Heart right ventricle (tissue), 16 donors: ENCODE measurements at places on chromosomes 2 and 18. TPM values are rescaled to one million over a fixed set of nuclear protein-coding genes. Genes with fewer than 3 reads are reported as not detected.
A peak's percentile ranks its signal among the peaks of the same experiment; 100 is the strongest.

DNA sequence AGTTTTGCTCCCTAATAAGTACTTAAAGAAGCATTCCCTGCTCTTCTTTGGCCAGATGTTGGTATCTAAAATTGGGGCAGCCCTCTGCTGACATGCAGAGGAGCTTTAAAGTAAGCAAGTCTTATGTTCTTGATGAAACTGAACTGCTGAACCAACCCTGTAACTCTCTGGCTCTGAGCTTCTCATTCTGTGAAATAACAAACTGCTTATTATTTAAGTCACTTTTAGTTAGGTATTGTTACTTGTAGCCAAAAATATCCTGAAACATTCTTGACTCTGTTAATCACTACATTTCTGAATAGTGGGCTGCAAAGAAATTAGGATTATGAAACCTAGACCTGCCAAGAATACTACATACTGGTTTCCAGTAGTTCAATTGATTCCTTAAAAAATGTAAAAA is 15.5 kb downstream of the PPP3R1 start:
- no peak for DNase-seq

- DNase-seq: no peak
Observed at GRCh38 chr2:8477552-8478470, 204.0 kb upstream of the ID2 start.

DNA sequence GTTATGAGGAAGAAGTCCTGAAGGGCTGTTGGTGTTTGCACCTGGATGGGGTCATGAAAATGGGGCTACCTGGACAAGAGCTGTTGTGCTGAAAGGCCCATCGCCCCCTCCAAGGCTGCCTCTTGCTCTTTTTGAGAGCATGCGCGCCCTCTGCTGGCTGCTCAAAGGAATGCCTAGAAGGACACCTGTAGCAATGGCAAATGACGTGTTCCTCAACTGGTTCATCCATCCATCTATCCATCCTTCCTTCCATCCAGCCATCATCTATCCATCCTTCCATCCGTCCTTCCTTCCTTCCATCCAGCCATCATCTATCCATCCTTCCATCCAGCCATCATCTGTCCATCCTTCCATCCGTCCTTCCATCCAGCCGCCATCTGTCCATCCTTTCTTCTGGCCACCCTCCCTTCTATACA is 17.2 kb upstream of the RPL31 start:
- DNase-seq: peak; percentile 79

DNA sequence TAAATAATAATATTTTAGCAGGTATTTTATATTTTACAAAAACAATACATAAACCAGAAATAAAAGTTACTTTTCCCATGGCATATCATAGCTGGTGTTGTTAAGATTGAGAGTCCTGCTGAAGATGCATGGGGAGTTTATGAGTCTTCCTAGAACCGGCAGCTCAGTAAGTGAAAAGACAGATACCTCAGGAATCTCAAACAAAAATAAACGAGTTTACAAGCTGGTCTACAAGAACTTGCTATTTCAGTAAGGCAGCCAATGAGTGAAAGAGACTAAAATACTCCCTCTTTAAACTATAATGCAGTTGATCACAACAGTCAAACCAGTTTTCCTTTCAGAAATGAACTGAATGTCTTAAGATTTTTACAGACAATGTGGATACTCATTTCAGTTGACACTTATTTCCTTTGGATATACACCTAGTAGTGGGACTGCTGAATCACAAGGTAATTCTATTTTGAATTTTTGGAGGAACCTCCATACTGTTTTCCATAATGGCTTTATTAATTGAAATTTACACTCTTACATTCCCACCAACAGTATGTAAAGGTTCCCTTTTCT is 8.9 kb downstream of the GAREM1 start:
- DNase-seq: no peak

DNA sequence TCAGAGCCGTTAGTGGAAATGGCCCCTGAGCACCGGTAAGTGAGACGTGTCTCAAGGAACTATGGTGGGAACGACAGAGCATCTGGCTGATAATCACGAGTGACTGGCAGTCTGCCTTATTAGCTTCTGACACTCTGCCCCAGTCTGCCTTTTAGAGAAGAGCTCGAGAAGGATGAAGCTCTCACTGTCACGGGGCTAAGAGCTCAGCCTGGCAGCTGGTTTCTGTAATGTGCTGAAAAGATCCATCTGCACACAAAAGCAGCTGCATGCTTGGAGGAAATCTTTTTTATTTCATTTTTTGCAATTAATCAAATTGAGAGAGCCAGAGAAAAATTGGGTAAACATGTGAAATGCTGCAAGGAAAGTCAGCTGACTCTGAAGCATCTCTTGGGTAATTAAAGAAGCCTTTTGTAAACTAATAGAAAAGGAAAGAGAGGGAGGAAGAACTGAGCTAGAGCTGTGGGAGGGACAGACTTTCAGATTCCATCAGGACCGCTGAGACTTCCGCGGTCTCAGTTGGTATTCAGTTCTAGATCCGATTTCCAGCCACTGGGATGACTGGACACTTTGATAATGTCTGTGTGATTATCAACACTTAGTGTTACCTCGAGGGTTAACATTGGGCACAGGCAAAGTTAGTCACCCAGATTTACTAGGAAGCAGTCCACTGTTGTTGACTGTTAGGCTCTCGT is 24.4 kb downstream of the MBP start:
- no peak for DNase-seq

GRCh38 chr2:220664272-220665107 is 907.6 kb downstream of the EPHA4 start:
- DNase-seq: no peak

Gene COLEC12
- total RNA-seq: 5.3 TPM

Gene MTHFD2
- 18.4 TPM for total RNA-seq

GRCh38 chr2:7704296-7704865 is 787.2 kb downstream of the RNF144A start:
- no peak for DNase-seq

DNA sequence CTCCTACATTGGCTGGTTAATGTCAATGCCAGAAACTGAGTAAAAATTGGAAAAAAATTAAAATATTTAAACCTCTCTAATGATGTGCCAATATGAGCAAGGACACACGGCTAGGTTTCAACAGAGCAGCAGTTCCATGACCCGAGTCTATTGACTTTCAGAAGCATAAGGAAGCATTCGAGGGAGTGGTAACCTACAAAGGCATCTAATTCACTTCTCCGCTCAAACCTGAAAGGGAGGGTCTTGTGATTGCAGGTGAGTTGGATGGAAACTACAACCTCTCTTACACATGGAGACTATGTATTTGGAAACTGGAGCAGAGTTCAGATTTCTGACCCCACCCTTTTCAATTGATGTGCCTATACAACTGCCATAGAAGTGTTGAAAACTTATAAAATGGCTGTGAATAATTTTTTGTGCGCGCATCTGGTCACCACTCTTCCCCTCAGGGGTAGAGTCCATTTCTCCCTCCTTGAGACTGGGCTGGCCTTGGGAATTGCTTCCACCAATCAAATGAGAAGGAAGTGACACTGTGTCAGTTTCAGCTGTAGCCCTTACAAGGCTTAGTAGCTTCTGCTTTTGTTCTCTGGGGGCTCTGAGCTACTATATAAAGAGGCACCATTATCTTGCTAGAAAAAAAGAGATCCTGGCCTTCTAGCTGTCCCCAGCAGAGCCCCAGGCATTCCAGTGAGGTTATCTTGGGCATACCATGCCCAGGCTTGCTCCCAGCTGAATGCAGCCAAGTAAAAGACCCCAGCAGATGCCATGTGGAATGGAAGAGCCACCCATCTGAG is 278.0 kb downstream of the EPHA4 start:
- no peak for DNase-seq

DNA sequence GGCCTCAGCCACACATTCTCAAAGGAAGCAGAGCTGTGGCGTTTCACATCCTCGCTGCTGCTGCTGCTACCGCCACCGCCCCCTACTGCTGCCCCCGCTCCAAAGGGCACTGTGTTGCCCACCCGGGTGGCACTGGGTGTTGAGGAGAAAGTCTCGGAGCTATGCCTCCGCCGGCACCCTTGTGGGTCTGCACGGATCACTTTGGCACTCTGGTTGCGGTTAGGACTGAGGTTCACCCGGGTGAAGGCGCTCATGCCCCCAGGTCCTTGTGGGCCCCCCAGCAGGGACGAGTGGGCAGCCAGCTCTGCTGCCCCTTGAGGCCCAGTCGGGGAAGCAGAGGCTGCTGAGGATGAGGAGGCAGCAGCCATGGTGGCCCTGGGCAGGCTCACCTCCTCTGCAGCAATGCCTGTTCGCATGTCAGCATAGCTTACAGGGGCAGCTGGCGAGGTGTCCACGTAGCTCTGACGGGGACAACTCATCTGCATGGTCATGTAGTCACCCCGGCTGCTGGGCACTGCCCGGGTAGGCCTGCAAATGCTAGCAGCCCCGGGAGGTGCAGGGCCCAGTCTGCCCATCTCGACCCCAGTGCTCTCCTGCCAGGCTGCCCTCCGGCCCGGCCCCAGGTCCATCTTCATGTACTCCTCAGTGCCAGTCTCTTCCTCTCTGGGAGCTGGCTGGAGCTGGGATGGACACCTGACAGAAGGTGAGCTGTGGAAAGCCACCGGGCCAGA is 4.2 kb downstream of the IRS1 start:
- peak; percentile 36 for DNase-seq

Gene STAT4
- 9.2 TPM for total RNA-seq

- no peak for DNase-seq
Observed at GRCh38 chr2:77017355-77017745, 504.8 kb downstream of the LRRTM4 start.
